ENCODE measurements at places on chromosomes 11 and 22. TPM values are rescaled to one million over a fixed set of nuclear protein-coding genes. Genes with fewer than 3 reads are reported as not detected.

Gene RASL10A
- 0.63 TPM for total RNA-seq

Gene NXPE4
- total RNA-seq: not detected

Gene RHOD
- 0.52 TPM for total RNA-seq

Gene SLC37A2
- 1.1 TPM for total RNA-seq

Gene IGLL1
- 2.0 TPM for total RNA-seq

Gene HBB
- total RNA-seq: not detected

Gene FOXR1
- total RNA-seq: not detected

Gene KRTAP5-10
- not detected for total RNA-seq

Gene HORMAD2
- total RNA-seq: 0.09 TPM

Gene NEFH
- 6.0 TPM for total RNA-seq

Gene OTOG
- total RNA-seq: not detected

Gene ZNF214
- total RNA-seq: not detected

Gene NLRP14
- total RNA-seq: not detected

Gene SCUBE2
- not detected for total RNA-seq

Gene GNG3
- total RNA-seq: not detected

Gene CEND1
- total RNA-seq: 3.7 TPM

Gene C11orf52
- total RNA-seq: not detected

Gene PLET1
- total RNA-seq: not detected

Gene OR52E8
- total RNA-seq: not detected

Gene SGSM1
- 0.09 TPM for total RNA-seq

Gene AAMDC
- total RNA-seq: 13.2 TPM

Gene MTMR2
- total RNA-seq: 24.3 TPM

Gene NELL1
- total RNA-seq: not detected

Gene VPREB3
- 0.70 TPM for total RNA-seq

Gene MPZL3
- 20.4 TPM for total RNA-seq

Gene MYRF
- total RNA-seq: 2.1 TPM

Gene TIMM10B
- total RNA-seq: 29.2 TPM

Gene HOATZ
- not detected for total RNA-seq

Gene GLB1L3
- total RNA-seq: 6.1 TPM

Gene TST
- total RNA-seq: 11.2 TPM

Gene DRG1
- total RNA-seq: 87.0 TPM

All from activated CD8-positive, alpha-beta memory T cell treated with anti-CD3 and anti-CD28 coated beads, Interleukin-2, amount 10 ng/mL, durations not matched to agents 7 days and 5 days (primary cell).